Ecto neural progenitor cell (in vitro differentiated cells): ENCODE measurements at places on chromosomes 7 and 10.

DNA sequence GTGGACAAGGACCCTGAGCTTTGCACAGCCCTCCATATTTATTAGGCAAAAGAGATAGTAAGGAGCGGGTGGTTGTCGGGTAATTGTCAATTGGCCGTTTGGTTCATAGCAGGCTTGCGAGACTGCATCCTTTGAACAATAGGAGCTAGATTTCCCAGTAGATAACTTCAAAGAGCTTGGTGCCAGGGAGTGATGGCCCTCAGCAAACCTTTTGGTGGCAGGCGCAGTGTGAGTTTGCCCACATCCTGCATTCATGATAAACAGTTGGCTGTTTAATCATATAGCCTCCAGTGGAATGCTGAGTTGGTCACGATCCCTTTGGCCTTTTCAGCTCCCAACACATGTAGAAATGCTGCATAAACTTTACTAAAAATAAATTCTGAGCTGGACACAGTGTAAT lies 156.9 kb downstream of the AKR1D1 start:
- no peak for DNase-seq

DNA sequence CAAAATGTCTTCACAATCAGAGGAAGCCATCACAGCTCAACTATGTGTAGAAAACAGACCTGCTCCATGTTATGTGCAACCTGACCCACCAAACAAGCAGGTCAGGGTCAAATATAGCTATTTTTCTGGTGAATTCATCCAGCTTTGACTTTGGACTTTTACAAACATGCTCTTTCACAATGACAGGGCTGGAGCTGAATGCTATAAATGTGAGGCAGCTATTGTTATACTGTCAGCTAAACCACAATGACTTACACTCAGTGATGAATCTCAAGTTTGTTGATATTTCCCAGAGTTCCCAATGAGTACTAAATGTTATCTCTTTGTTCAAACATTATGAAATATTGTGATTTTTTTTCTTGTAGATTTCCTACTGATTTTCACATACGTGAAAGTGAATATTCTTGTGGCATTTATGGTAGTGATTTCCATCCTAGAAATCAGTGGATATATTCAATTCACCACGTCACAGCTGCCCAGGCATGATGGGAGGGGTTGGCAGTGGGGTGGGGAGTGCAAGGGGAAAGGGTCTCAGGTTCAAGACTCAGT lies 2.5 kb upstream of the ITIH2 start:
- DNase-seq: no peak

- DNase-seq: no peak
Observed at GRCh38 chr10:77247031-77247990, 390.3 kb downstream of the KCNMA1 start.

- DNase-seq: no peak
Observed at GRCh38 chr7:27166531-27167505, 1.5 kb upstream of the HOXA9 start.

DNA sequence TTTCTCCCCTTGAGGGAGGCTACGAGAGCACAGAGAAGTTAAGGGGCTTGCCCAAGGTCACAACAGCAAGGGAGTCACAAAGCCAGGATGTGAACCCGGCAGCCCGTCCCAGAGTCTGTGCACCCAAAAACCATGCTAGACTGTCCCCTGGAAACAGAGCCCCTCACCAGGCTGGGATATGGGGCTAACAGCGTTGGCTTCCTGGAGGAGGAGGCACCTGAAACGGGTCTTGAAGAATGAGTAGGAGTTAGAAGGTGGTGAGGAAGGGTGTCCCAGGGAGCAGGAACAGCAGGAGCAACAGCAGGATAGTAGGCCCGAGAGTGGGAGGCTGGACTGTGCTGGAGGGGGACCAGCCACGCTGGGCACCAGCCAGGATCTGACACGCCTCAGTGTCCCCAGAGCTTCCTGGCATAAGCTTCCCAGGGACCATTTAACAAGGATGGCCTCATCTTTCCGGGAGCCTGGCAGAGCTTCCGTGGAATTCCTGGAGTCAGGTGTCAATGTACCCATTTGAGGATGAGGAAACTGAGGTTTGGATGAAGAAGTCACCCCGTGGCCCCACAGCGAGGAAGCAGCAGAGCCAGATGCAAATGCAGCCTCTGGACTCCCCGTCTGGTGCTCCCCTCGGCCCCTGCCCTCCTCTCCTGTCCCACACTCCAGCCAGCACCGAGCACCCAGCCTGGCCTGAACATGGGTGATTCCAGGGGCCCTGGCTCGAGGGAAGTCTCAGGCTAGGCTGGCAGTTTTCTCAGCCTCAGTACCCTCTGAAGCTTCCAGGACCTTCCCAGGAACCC lies 3.3 kb upstream of the GRIFIN start:
- DNase-seq: no peak

- DNase-seq: no peak
Observed at GRCh38 chr7:75626954-75627353, 111.8 kb downstream of the HIP1 start.

DNA sequence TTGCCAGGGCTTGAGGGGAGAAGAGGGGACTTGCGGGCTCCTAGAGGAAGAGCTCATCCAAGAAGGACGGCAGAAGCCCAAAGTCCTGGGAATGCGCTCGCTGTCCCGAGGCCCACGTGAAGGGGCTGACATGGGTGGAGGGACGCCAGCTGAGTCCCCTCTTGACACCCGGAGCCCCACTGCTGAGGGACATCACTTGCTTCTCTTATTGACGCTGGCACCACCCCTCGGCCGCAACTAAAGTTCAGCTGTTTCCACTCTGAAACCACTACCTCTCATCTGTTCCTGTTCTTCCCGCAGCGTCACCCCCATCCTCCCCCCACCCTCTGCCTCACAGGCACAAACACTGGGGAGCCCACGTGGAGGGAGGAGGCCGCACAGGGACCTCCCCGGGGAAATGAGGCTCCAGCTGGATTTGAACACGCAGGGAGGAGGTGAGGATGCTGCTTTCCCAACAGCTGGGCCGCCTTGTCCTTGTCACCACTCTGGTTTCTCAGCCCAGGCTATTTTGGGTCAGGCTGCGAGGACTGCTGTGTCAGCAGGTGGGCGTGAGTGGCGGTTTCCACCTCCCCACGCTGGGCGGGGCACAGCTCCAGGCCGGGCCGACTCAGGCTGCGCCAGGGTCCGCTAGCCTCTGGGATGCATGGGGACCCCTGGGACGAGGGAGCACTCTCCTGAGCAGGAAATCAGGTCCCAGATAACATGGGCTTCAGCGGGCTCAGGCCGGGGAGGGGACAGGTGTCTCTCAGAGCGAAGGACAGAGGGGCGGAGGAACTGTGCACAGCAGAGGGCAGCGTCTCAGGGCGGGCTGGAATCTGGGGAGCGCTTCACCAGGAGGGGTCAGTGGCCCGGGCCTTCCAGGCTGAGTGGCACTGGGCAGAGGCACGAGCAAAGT lies 156.3 kb downstream of the ZNF248 start:
- no peak for DNase-seq

DNA sequence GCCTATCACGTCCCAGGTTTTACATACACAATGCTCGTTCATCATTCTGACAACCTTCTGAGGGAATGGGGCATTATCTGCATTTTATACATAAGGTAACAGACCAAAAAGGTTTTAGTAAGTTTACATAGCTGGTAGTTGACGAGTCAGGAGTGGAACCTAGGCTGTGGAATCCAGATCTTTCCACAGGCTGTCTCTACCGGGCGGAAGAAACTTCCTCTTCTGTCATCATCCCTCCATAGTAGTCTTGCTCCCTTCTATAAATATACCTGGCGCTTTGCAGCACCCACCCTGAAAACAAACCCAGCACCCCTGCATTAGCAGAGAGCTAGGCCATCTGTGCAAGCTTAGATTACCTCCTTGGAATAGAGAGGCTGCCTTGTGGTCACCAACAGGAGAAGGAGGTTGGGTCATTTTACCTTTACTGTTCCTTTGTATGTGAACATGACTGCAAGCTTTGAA lies 1.3 kb downstream of the TSPAN13 start:
- DNase-seq: no peak

DNA sequence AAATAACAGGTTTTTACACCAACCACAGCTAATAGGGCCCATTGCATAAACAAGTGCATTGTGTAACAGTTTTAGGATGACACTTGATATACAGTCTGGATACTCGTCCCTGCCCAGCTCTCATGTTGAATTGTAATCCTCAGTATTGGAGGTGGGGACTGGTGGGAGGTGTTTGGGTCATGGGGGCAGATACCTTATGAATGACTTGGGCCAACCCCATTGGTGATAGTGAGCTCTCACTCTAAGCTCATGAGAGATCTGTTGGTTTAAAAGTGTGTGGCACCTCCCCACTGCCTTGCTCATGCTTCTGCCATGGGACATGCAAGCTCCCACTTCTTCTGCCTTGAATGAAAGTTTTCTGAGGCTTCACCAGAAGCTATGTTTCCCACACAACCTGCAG lies 136.7 kb downstream of the PDE1C start:
- DNase-seq: no peak

DNA sequence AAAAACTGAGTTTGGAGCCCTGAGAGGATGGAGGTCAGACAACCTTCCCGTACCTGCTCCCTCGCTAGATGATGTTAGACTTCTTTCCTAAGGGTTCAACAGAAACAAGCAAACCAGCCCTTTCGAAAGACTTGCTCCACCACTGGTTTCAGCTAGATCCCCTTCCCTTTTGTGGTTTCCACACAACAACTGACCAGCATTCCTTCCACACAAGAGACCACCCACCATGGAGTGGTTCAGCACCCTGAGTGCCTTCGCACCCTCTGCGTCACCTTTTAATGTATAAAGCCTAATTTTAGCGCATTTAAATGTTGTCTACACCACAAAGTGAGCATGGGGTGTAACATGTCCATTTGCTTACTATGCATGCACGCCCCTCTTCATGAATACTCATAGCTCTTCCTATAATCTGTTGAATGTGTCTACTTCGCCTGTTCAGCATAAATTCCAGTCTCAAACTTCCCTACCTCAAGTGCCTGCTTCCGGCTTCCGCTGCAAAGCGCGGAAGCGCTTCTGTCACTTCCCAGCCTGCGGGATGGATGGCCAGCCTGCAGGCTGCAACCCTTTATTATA lies 69.0 kb downstream of the TACC2 start:
- DNase-seq: no peak

- no peak for DNase-seq
Observed at GRCh38 chr7:92898798-92899197, 62.4 kb upstream of the CDK6 start.

DNA sequence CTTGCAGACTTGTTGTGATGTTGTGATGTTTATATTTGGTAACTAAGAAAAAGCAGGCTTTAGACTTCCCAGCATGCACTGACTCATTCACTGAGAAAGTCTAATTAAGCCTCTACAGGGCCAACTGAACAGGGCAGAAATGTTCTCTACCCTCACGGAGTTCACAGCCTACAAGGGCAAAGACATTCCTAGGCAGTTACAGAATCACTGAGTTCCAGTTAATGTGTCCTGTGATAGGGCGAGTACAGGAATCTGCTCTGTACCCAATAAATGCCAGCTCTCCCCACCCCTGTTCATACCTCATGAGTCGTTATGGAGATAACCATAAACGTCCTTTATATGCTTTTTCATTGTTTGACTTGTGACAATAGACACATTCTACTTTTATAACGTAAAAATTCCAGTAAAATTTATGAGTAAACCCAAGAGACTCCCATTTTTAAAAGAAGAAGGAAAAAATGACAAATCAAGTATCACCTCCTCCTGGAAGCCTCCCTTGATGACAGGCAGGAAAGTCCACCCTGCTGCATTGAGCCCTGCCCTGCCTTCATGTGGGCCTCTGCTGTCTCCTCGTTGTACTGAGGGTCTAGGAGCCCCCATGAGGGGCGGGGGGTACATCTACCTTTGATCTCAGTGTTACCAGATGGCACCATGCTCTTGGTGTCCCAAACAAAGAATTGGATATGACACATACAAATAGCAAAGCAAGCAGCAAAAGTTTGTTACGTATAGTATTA lies 14.3 kb downstream of the MUC12 start:
- no peak for DNase-seq

GRCh38 chr10:42975558-42976340 lies 101.1 kb upstream of the RET start:
- DNase-seq: no peak

GRCh38 chr10:92075829-92076228 lies 152.3 kb downstream of the BTAF1 start:
- DNase-seq: no peak

DNA sequence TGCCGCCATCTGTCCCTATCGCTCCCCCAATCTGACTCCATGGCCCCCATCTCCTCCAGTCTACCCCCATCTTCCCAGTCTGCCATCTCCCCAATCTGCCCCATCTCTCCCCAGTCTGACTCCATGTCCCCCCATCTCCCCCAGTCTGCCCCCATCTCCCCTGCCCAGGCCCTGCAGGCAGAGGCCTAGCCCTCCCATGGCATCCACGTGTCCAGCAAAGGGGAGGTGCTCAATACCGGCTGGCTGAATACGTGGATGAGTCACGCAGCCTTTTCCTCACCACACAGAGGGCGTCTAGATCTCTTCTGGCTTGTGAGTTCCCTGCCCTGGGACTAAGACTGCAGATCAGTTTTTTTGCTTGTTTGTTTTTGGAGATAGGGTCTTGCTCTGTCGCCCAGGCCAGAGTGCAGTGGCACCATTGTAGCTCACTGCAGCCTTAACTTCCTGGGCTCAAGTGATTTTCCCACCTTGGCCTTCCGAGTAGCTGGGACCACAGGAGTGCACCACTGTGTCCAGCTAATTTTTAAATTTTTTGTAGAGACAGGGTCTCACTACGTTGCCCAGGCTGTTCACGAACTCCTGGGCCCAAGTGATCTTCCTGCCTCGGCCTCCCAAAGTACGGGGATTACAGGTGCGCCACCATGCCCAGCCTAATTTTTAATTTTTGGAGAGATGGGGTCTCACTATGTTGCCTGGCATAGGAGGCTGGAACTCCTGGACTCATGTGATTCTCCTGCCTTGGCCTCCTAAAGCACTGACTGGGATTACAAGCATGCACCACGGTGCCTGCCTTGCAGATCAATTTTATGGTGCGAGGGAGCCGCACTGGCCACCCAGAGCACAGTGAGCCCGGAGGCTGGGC lies 15.3 kb upstream of the GPR146 start:
- DNase-seq: peak; percentile 68

DNA sequence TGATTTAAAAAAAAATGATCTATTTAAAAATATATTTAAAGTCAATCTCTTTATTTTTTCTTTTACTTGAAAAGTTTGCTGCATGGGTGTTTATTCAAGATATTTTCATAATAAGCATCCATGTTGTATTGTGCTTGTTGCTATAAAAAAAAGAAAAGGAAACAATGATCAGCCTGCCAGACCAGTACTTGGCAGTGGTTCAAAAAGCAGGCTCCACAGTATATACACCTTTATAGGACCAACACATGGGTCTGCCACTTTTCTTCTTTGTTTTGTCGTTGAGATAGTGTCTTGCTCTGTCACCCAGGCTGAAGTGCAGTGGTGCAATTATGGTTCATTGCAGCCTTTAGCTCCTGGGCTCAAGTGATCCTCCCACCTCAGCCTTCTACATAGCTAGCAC lies 228.0 kb downstream of the TWIST1 start:
- no peak for DNase-seq

DNA sequence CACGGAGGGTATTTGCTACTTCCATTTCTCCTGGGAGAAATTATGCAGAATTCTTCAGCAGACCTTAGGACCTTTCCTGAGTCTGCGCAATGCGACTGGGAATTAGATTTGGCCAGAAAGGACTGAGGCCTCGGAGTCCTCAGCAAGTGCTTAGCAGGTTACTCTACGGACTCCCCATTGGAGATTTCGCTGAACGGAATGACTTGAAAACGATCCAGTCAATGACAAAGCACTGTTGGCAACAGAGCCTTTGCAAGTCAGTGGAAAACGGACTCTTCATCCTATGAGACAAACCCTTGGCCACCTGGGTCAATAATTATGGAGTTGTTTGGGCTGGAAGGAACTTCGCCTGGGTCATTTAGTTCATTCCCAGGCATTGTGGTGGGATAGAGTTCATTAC lies 107.4 kb downstream of the FAM204A start:
- DNase-seq: no peak
